ENCODE measurements at places on chromosomes 7 and 10.

DNA sequence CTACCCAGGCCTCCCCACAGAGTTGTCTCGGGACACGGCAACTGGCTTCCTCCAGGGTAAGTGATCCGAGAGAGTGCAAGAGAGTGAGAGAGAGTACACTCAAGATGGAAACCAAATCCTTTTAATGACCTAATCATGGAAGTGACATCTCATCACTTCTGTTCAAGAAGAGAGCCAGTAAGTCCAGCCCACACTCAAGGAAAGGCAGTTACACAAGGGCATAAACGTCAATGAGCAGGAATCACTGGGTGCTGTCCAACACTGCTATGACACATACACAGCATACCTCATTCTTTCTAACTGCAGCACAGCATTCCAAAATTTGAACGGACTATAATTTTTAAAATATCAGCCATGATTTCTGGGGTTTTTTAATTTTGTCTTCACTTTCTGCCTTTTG lies 29.3 kb upstream of the OSBPL3 start:
- DNase-seq: peak; percentile 91

- no peak for DNase-seq
These were observed 245.3 kb downstream of the NSUN6 start for GRCh38 chr10:18406136-18406535.

- DNase-seq: no peak
These were observed 5.8 kb downstream of the LIPA start for GRCh38 chr10:89245802-89246201.

GRCh38 chr7:29723599-29723998 lies 82.7 kb upstream of the WIPF3 start:
- DNase-seq: peak; percentile 38

DNA sequence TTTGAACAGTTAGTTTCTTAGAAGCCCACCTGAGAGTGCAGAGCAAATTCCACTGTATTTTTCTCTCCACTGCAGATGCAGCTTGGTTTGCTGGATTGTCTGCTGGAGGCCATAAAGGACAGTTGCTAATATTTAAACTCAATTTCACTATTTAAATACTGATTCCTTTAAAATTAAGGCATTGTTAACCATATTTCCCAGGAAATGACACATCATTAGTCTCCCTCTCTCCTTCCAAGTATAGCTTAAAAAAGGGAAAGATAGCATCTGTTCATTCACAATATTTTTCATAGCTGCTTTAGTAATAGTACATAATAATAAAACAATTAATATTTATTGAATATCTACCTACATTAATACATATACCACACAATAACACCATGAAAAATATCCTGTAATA lies 252.9 kb downstream of the HGF start:
- DNase-seq: no peak

- no peak for DNase-seq
These were observed 47.4 kb upstream of the PRKAR1B start for GRCh38 chr7:774161-775109.

DNA sequence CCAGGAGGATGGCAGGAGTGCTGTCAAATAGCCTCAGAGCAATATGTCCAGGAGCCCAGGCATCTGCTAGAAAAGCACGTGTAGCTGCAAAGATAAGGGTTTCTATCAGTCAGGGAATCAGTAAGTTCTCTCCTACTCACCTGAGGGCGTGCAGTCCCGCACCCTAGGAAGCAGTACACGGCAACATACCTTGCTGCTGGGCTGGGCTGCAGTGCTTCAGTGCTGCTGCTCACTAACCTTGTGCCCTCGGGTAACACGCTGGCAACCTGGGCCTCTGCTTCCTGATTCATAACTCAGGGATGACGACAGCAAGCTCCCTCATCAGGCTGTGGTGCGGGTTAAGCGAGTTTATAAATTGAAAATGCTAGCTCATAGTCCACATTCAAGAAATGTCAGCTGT lies 29.5 kb upstream of the CCNY start:
- DNase-seq: no peak

DNA sequence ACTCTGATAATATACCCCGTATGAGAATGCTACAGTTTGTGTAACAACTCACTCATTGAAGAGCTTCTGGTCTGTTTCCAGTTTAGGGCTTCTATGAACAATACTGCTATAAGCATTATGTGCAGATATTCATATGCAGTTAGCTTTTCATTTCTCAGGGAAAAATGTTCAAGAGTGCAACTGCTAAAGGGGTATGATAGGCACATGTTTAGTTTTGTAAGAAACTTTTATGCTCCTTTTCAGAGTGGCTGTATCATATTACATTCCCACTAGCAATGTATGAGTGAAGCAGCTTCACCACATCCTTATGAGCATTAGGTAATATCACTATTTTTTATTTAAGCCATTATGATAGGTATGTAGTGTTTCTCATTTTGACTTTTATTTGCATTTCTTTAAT lies 182.6 kb upstream of the CXCL12 start:
- peak; percentile 75 for DNase-seq

- no peak for DNase-seq
These were observed 77.8 kb downstream of the SHH start for GRCh38 chr7:155734445-155734809.

DNA sequence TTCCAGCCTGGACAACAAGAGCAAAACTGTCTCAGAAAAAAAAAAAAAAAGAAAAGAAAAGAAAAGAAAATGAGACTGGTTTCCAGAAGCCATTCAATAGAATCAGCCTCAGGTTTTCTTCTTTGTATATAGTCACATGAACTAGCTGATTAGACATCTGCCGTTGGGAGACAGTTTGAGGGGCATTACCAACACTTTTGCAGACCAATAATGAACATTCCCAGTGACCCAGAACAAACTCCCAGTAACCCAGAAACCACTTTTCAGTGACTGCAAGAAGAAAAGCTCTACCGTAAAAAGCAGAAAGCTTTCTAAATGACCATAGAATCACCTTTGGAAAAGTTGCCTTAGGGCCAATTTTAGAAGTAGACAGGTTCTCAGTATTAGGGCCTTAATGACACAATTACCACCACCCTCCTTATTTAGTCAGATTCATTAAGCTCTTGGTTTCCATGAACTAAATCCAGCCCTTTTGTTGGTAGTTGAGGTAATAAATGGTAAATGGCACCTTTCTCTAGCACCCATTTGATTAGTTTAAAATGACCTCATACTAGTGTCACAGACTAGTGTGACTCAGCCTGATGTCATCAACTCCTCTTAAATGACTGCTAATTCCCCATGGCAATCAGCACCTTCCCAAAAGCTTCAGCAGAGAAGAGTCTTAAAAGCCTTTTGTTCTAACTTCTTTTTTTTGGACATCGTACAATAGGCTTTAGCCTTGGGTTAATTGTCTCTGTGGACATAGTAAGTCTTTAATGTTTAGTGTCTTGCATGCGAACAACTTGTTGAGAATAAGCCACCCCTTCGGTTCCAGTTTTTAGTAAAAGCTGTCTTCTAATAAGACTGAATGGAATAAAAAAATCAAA lies 33.6 kb upstream of the XRCC2 start:
- DNase-seq: no peak

DNA sequence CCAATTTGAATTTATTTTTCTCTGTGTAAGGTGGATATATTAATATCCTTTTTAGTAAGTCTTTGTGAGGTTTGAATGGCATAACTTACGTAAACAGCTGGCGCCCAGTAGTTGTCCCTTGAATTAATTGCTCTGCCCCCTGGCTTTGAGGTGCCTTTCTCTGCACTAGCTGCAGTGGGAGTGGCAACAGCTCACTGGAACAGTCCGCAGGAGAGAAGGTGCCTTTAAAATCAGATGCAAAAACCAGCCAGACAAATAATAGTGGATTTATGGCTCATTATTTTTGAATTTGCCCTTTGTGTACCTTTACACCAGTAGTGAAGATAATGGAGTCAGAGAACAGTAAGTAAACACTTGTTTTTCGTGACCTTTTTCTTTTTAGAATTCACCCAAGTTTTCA lies 11.8 kb downstream of the FERD3L start:
- no peak for DNase-seq

- no peak for DNase-seq
These were observed 44.0 kb upstream of the ZMIZ1 start for GRCh38 chr10:79024720-79025198.

DNA sequence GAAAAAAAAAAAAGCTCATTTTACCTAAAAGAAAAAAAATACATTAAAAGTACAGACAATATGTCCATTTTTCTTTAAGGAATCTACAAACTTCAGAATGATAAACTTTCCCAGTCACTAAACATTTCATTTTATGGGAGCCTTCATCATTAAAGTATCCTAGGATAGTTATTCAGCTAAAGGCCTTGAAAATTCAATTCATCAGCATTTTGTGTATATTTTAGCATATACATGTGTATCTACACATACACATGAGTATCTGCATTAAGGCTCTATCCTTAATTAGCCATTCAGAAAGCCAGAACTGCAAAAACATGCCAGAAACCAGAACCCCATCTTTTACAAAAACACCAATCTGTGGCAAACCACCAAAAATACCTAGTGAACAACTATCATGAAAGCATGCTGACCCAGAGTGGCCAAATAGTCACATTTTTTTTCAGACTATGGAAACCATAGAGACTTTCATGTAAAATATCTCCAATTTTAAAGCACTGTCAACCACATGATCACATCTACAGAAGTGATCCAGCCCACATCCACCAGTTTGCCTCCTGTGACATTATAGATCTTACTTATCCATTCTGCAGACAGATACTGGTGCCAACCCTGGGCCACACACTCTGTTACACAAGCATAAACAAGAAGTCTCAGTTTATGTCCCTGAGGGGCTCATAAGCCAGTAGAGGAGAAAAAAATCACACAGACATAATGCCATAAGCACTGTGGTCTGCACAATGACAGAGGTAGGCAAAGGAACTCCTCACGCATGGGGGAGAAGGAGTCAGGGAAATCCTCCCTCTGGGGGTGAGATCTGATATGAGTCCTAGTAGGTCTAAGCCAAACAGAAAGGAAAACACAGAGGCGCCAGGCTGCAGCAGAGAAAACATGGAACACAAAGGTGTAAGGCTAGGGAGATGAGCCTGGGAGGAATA lies 79.2 kb downstream of the SRPK2 start:
- DNase-seq: no peak

- DNase-seq: no peak
These were observed 215.7 kb downstream of the SNX10 start for GRCh38 chr7:26507108-26507987.

- DNase-seq: no peak
These were observed 30.1 kb downstream of the CNNM2 start for GRCh38 chr10:102948176-102948575.

DNA sequence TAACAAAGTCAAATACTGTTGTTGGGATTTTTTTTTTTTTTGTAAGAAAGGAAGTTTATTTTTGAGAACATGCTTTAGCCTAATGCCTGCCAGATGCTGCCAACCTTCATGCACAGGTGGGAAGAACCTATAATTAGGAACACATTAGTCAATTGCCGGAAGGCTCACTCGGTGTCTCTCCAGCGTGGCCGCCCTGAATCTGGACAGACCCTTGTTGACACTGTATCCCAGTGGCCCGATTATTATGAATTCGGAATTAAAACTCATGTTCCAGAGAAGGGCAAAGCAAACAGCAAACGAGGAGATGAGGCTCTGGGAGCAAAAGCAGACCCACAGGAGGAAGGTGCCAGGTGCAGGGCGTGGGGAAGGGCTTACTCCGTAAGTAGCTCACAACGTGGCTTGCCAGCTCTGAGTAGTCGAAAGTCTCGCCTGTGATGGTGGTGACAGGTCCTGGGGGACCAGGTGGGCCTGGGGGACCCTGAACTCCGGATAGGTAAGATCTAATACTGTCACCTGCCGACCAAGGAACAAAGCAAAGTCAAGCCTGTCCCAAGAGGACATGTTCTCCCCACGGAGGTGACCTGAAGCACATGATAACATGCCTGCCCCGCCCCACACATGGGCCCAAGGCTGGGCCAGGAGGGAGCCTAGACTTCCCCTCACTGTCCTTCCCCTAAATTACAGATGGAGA lies 48.3 kb downstream of the COL17A1 start:
- DNase-seq: no peak

DNA sequence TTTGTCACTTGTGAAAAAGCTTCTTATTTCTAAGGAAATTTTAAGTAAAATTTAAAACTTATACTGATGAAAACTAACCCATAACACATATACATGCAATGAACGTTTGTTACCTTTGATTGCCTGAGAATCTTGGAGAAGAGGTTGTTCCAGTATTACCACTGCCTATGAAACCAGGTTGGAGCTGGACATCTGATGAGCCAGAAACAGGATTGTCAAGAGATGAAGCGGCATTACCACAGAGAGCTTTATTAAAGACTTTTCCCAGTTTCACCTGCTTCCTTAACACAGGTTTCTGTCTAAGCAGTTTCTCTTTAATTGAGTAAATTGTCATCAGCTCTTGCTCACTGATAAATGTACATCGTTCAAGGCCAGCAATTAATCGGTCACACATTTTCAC lies 9.0 kb upstream of the KIF20B start:
- no peak for DNase-seq

- no peak for DNase-seq
These were observed 38.0 kb downstream of the GAD2 start for GRCh38 chr10:26254616-26255015.

GRCh38 chr7:103640031-103640779 lies 194.2 kb upstream of the SLC26A5 start:
- peak; percentile 17 for DNase-seq

- DNase-seq: no peak
These were observed 26.9 kb downstream of the VPS41 start for GRCh38 chr7:38881947-38882684.

- no peak for DNase-seq
These were observed 376.7 kb downstream of the GLRX3 start for GRCh38 chr10:130512936-130513335.

GRCh38 chr7:116512520-116513188 lies 12.2 kb upstream of the CAV1 start:
- no peak for DNase-seq

DNA sequence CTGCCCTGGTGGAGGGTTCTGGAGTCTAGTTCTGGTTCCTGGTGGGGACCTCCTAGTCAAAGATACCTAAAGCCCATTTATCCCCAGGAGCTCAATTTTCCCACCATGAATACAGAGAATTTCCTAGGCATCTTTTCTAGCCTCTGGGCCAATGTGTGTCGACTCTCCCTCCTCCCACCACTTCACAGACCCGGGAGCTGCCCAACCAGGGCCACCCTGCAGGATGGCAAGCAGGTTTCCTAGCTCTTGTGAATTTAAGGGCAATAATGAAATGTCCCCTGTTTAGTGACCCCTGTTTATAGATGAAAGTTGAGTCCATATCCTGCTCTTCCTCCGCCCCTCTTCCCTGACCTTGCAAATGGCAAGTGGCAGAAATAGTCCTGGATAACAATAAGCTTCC lies 9.4 kb downstream of the DLX5 start:
- no peak for DNase-seq

DNA sequence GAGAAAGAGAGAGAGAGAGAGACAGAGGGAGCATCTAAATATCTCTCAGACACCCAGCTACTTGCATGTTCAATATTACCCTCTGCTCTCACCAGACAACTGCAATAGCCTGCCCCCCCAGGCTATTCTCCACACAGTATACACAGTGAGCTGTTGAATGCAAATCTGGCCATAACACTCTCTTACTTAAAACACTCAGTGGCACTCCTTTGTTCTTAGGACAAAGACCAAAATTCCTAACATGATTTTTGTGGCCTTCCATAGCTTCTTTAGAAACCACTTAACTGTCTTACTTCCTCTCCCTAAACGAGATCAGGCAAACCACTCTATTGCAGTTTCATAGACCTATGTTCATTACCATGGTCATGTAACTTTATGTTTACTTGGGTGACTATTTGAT lies 903.6 kb upstream of the AUTS2 start:
- no peak for DNase-seq
